Germinal center (tissue), 1 donor: ENCODE measurements at places on chromosomes 7 and 10.

DNA sequence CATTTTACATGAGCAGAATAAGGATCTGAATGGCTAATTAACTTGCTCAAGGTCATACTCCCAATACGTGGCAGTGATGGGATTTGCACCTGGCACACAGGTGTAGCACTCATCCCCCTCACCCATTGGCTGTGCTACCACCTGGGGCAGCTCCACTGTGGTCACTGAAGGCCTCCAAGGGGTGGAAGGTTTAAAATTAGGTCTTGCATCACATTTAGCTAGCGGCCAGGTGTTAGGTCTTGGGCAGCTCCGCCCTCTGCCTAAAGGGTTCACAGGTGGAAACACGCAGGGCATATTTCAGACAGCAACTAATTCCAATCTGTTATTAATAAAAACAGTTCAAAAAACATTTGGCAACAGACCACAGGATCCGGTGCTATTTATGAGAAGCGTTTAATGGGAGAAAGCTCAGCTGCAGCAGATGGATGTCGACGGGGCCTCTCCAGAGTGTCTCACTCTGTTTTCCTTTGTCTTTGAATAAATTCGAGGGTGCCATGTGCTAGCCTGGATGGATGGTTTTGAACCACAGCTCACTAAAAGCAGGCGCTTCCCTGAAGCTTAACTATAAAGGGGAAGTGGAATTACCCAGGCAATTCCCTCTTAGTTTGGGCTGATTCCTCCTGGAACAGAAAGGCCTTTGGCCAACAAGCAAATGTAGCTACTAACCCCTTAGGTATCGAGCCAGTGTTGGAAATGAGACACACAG, 1017.6 kb downstream of the TYW1 start:
- DNase-seq: no peak

DNA sequence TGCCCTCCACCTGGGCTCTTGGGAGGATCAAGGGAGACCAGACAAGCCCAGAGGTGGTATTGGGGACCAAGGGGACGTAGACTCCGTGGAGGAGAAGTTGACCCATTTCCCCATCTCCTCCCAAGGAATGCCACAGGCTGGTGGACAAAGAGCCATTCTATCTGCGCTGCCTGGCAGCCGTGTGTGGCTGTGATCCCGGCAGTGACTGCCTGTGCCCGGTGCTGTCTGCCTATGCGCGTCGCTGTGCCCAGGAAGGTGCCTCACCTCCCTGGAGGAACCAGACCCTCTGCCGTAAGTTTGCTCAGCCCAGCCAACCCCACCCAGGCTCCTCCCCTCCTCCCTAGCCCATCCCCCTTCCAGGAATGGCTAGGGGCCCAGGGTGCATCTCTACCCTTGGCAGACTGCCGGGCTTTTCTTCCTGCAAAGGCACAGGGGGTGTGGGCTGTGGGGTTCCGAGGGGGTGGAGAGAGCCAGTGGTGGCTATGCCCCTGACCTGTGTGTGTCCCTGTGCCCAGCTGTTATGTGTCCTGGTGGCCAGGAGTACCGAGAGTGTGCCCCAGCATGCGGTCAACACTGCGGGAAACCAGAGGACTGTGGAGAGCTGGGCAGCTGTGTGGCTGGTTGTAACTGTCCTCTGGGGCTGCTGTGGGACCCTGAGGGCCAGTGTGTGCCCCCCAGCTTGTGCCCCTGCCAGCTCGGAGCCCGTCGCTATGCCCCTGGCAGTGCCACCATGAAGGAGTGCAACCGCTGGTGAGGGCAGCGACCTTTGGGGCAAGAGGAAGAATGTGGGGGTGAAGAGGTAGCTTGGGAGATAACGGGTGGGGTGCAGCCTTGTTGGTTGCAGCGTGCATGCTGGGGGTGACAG, 10.2 kb upstream of the ZNF467 start:
- no peak for DNase-seq

DNA sequence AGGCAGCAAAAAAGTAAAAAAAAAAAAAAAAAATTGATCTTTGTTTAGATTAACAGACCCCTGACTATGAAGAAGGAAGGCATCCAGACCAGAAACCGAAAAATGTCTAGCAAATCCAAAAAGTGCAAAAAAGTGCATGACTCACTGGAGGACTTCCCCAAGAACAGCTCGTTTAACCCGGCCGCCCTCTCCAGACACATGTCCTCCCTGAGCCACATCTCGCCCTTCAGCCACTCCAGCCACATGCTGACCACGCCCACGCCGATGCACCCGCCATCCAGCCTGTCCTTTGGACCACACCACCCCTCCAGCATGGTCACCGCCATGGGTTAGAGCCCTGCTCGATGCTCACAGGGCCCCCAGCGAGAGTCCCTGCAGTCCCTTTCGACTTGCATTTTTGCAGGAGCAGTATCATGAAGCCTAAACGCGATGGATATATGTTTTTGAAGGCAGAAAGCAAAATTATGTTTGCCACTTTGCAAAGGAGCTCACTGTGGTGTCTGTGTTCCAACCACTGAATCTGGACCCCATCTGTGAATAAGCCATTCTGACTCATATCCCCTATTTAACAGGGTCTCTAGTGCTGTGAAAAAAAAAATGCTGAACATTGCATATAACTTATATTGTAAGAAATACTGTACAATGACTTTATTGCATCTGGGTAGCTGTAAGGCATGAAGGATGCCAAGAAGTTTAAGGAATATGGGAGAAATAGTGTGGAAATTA, 19.4 kb downstream of the GATA3 start:
- DNase-seq: no peak

DNA sequence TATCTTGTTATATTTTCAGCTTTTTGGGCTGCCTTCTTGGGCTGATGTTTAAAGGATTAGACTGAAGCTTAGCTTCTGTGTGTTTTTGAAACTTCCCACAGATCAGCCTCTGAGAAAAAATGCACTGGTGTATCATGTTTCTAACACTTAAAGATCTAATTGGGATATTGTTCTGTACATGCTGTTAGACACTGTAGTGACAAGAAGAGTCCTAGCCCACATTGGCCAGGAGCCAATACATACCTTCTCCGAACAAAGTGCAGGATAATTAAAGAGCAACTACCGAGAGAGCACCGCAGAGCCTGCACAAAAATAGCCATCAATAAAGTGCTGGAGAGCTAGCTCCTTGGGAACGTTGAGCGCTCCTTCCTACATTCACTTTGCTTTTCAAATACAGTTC, 289.4 kb upstream of the SP8 start:
- DNase-seq: no peak

DNA sequence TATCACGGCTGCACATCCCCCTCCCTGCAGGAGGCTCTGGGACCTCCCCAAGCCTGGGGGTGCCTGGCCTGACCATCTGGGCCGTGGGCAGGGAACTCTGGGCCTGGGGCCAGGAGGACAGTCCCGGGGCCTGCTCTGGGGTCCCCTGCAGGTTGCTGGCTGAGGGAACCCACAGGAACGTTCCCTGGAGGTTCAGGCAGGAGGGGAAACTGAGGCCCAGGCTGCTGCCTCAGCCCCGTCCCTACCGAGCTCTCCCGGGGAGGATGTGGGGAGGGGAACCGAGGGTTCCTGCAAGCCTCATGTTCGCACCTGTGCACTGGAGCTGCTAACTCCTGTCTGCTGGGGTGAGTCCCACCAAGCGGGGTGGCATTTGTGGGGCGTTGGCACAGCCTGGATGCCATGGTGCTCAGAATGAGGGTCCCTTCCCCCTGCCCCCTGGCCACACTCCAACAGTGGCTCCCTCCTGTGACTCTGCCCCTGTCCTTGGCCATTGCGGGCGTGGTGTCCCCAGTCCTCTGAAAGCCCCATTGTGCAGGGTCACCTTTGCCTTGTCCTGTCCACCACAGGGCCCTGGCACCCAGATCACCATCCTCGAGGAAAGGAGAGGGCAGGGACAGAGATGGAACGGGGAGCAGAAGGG, 9.4 kb downstream of the ELFN1 start:
- DNase-seq: no peak

GRCh38 chr7:104656467-104656866, 328.1 kb downstream of the LHFPL3 start:
- no peak for DNase-seq
